ENCODE measurements at places on chromosomes 1 and 21.

DNA sequence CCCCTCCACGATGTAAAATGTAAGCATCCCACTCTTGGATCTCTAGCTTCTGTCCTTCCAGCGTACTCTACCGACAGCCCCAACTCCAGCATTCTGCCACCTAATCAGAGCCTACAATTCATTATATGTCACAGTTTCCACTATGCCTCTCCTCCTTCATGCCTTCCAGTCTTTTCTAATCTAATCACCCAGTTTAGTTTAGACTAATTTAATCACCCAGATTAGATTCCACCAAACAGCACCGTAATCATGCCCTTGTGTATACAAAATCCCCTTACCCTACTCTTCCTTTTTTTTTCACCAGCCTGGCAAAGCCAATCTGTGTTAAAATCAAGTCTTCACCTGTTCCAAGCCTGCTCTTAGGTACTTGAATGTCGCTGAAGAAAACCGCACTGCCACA is 49.8 kb upstream of the KANK4 start:
- DNase-seq, result no peak

GRCh38 chr21:45826676-45827301 is 154.8 kb upstream of the COL6A1 start:
- no peak for DNase-seq

DNA sequence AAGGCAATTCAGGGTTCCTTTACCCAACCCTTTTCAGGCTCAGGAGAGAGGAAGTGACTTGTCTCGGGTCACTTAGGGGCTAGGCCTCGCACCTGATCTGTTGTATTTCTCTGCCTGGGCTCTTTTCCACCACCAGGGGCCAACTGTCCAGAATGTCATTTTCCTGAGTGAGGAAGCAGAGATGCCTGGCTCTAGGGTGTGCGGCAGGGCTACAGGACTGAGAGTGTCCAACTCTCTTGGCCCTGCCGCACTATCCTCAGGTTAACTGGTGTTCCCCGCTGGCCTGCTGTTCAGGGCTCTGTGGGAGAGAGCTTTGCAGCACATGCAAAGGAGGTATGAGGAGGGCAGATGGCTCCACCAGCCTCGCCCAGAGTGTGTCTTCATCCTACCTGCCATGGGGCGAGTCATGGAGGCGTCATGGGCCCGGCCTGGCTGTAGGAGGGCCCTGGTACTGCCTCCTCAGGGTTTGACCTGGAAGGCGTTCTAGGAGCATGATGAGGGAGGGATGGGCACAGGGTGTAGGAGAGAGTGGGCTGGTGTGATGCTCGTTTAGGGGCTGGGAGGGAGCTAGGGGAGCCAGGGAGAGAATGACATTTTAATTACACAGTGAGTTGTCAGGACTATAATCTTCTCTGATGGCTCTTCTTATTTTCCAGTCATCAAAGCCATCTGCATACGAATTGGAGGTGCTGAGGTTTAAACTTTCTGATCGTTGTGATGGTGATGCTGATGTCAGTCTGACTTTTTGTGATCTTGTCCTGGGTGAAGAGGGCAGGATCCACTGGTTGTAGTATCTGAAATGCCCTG is 128.3 kb downstream of the NOS1AP start:
- no peak for DNase-seq

DNA sequence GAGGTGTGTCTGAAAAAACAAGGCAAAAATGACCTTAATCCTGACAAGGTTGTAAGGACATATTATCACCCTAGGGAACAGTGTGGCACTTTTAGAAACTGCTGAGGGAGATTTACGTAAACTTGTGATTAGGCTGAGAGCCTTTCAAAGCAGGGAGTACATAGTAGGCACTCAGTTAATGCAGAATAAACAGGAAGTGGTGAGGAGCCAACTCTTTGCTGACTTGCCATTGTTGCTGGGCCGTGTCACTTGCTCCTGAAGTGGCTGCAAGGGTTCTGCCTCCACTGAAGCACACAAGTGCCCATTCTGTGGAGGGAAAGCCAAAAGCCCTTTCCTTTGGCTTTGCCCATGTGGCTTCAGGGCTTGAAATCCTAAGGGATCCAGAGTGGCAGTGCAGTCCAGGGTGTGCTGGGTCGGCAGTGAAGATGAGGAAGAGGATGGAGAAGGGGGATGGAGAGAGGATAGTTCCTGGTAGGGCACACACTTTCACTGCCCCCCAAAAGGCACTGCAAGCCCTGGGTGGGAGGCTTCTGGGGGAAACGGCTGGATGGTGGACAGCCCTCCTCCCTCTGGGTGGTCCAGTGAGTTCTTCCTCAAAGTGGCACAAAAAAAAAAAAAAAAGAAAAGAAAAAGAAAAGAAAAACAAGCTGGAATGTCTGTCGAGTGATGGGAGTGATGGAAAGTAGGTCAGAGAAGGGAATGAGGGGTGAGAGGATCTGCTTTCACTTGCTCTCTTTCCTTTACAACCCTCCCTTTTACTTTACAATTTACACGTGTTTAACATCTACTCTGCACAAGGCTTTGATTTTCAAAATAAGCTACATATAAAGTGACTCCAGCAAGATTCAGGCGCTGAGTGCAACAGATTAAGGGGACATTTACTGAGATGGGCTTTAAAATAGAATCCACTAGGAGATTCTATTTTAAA is 13.7 kb upstream of the RHEX start:
- peak; percentile 41 for DNase-seq

DNA sequence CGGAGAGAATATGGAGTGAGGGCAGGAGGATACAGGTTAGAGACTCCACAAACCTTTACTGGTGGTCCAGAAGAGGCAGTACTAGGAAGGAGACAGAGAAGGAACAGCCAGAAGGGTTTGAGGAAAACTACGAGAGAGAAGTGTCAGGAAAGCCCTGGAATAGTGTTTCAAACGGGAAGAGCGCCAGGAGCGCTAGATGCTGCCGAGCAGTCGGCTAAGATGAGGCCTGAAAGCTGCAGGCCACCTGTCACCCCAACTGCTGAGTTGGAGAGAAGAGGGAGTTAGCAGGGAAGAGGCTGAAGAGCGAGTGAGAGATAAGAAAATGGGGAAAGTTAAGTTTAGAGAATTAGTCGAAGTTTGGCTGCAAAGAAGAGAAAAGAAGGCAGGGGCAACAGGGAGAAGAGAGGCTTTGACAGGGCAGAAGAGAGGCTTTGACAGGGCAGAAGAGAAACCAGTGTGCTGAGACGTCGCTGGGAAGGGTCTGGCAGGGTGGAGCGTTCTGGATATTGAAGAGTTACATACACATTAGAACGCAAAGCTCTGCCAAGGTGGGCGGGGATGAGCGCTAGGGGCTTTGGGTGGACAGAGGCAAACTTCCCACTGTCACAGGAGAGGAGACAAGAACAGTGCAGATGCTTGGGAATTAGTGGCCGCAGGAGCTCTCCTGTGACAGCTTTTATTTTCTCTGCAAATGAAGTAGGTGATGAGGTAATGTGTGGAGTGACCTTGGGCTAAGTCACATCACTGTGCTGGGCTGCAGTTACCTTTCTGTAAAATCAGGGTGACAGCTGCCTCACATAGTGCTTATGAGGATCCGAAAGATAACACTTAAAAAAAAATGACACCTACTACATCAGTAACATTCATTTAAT is 31.2 kb downstream of the PCSK9 start:
- DNase-seq, result no peak

DNA sequence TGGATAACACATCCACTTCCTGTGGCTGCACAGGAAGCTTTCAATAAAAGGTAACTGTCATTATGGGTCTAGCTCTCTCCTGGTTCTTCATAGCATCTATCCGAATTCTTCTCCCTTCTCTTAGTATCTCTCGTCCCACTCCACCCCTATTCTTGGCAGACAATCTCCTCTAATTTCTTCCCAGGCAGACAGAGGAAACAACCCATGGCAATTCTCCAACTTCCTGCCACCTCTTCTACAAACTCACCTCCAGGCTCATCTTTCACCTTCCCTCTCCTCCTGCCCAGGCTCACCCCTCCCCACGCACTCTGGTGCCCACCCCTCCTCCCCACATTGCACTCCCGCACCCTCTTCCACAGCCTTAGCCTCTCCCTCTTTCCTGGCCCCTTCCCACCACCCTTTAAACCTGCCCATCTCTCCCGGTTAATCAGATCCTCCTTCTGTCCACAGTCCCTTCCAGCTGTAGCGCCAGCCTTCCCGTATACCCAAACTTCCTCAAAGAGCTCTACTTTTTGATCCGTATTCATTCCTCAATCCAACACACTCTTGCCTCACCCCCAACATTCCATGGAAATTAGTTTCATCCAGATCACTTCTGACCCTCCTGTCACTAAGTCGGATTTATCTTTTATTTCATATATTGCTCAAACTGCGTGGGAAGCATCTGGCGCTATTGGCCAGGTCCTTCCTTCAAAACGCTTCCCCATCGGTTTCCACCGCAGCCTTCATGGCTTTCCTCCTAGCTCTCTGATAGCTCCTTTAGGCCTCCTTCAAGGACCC is 25.9 kb downstream of the SHISA4 start:
- DNase-seq, result no peak

DNA sequence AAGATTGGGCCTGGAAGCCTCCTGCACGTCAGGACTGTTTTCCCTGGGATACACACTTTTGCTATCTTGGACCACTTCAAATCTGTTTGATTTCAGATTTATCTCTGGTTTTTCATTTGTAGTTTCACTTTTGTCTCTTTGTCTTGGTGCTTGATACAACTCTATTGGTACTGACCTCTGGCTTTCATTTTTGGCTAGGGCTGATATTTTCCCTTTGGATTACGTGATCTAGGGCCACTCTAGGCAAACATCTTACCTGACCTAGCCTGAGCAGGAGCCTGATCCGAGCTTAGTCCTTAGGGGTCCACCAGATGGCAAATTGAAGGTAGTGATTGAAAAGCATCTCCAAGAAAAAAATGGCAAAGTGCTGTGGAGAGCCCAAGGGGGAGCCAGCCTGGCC is 39.6 kb downstream of the ZBTB18 start:
- DNase-seq, result no peak

- no peak for DNase-seq
Observed at GRCh38 chr1:180241716-180242544, 11.9 kb downstream of the LHX4 start.

GRCh38 chr1:157278383-157279137 is 140.4 kb upstream of the ETV3 start:
- no peak for DNase-seq

GRCh38 chr1:89610457-89611011 is 22.4 kb upstream of the LRRC8C start:
- peak; percentile 77 for DNase-seq

DNA sequence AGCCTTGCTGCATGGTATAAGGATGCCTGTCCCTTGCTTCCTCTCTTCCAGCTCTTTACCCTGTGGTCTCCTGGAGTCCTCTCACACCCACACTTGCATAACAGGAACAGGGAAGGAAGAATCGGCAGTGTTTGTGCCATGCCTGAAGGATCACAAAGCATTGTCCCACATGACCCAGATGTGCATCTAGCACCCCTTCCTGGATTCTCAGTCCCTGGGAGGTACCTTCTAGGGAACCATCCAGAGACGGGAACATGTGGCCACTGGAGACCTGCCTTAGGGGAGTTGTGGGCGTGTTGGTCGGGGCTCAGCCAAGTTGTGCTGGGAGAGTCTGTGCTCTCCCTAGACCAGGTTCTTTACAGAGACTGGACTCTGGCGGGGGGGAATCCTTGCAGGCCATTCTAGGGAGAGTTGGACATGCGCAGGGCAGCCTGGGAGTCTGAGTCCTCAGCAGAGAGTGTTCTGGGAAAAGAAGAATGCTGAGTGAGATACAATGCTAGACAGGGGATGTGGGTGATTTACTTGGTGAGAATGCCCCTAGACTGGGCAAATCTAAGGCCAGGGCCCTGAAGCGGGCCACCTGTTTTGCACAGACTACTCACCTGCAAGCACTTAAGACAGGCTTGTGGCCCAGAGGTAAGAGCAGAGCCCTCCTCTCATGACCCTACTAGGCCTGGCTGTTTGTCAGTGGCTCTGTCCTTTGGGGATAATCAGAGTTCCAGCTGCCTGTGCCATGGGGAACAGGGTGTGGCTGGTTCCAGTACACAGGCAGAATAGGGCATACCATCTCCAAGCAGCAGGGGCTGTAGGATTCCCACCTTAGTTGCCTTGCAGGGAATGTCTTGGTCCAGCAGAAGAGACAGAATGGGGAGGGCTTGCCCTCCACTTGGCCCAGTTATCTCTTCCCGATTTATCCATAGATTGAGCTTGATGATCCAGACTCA is 89.8 kb downstream of the MAN1C1 start:
- DNase-seq, result no peak

DNA sequence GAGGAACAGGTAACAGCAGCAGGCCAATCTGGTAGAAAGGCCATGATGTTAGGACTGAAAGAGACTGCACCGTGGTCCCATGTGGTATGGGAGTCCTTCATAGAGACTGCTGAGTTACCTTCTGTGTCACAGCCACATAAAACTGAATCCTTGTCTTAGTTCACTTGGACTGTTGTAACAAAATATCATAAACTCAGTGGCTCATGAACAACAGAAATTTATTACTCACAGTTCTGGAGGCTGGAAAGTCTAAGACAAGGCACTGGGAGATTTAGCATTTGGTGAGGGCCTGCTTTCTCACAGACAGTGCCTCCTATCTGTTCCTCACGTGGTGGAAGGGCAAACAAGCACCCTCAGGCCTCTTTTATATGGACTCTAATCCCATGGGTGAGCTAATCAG is 67.5 kb downstream of the CD2 start:
- no peak for DNase-seq

DNA sequence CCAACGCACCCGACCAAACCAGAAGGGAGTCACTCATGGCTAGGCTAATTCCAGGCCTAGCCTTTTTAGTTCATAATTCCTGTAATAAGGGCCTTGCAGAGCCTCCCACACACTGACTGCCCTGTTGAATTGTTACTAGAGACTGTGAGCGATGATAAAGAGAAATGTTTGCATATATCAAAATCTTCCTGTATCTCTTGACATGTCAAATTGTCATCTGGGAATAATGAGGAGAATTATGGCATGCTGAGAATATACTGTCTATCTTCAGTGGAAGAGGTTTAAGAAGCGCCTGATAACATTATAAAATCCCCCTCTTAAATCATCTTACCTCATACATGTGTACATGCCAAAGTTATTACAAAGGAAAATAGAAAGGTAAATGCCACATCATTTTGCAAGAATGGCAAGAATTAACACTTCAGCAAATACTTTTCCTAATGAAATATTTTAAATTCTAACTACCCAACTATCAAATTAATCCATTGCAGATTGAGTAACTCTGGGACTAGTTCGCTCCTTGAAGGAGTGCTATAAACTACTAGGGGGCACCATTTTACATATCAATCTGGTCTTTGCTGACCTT is 144.1 kb downstream of the CENPF start:
- no peak for DNase-seq
